Activated CD4-positive, alpha-beta T cell treated with anti-CD3 and anti-CD28 coated beads, Interleukin-2, amount 50 U/mL, for 1 hour (primary cell): ENCODE measurements at places on chromosomes 4 and X.

DNA sequence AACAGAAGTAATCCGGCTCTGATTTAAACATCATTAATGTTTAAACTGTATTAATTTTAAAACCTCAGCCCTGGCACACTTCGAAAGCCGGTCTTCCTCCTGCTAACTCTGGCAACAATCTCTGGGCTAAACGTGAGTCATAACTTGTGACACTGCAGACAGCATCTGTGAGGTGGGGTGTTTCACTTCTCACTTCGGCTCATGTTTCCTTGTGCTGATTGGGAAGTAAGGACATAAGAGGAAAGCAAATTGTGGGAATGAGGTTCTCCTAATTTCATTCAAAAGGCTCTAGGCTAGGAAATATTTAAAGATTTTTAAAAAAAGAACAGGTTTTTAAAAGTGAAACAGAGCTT lies 139.9 kb upstream of the USP9X start:
- DNase-seq: no peak

- peak; percentile 22 for DNase-seq
Observed at GRCh38 chr4:40856840-40857362, 107.1 kb downstream of the NSUN7 start.

DNA sequence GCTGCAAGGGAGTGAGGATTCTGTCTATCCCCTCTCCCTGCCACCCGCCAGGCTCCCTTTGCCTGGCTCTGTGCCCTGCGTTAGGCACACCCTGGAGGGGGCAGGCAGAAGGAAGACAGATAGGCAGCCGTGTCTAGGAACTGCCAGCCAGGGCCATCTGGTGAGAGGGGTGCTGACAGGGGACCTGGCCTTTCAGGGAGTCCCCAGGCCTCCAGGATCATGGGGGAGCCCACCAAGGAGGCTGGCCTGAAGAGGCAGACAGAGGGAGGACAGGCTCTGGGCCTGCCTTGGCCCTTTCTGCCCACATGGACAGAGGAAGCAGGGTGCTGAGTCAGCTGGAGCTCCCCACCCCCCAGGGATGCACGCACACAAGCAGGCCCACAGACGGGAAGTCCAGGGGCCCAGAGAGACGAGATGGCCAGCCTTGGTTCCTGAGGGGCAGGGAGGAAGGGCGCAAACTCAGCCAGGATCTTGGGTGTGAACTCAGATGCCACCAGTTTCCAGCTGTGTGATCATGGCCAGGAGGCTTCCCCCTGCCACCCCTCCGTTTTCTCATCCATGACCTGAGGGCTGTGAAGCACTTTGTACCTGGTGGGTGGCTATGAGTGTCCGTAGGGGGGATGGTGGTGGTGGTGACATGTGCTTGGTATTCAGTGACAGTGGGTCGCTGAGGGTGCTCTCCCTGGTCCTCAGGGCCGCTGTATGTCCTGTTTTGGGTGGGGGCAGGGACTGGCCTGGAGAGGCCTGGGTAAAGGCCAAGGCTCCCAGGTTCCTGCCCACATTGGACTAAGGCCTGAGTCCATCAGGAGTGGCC lies 1.8 kb downstream of the SH3BP2 start:
- DNase-seq: no peak

- DNase-seq: no peak
Observed at GRCh38 chr4:13325744-13326143, 158.4 kb downstream of the RAB28 start.

DNA sequence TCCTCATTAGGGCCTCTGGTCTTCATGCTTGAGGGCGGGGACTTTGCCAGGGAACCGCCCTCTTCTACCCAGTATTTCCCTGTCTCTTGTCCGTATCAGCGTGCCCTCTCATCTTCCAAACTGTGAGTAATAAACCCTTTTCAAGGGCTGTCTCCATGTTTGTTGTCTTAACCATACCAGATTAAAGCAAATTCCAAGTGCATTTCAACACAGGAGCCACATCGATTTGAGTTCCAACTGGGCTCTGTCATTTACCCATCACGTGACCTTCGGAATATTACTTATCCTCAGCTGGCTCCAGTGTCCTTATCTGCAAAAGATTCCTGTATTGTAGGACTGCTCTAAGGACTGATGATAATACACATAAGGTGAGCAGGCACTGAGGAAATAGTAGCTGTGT lies 6.4 kb upstream of the PHEX start:
- DNase-seq: no peak

DNA sequence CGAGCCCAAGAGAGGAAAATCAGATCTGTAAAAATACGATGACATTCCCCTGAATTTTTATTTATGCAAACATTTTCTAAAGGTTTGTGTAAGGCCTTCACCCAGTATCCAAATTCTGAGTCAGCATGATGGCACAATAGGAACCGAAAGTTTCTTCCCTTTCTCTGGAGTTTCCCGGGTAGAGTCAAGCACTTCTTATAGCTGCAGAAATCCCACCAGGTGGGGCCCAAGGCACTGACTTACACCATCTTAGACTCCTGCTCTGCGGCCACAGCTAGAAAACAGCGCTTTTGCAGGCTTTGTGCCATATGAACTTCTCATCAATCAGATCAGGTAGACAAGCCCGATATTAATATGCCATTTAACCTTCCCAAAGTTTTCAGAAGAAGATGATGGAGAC lies 13.4 kb downstream of the LEF1 start:
- DNase-seq: no peak

DNA sequence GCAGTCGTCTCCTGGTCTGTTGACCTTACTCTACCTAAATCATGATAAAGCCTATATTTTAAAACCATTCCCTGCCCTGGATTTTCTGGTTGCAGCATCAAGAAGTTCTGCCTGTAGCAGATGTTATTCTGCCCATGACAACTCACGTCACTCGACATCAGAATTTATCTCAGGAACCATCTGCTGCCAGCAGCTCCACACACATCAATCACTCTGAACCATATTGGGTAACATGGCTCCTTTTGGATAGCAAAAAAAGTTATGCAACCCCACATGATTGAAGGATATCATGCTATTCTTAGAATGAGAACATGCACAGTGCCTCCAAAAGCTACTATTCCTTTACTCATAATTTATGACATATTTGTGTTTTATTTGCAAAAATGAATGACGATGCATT lies 341.4 kb downstream of the DHRSX start:
- no peak for DNase-seq
